ENCODE measurements at places on chromosomes 3 and 15. TPM values are rescaled to one million over a fixed set of nuclear protein-coding genes. Genes with fewer than 3 reads are reported as not detected.

DNA sequence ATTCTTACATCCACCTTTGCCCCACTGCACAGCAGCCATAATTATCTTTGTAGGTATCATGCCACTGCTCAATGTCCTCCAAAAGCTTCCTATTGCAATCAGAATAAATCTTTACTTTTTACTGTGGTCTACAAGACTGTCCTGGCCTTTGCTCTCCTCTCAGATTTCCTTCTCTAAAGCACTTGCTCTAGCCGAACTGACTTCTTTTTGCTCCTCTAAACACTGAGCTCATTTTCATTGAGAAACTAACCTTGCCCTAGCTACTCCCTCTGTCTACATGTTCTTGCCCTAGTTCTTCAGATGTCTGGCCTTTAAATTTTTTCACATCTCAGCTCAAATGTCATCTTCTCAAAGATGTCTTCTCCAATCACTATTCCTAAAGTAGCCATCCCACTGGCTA, 342.8 kb downstream of the TBC1D5 start:
- DNase-seq = no peak

DNA sequence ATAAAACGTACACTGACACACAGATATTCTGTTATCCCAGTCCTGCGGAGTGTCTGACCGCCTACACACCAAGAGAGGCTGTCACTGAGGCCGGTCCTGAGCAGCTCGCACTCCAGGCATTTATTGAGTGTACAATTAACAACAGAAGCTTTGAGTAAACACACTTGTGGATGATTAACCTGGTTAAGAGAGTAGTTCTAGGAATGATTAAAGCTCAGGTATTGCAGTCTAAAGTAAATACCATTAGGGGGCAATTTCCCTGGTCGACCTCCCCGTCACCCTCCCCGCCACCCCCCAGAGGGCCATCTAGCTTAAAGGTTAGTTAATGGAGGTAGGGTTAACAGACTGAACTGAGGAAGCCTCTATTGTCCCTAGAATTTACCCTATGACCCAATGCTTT, 1278.5 kb downstream of the NSUN3 start:
- no peak for DNase-seq

- DNase-seq = no peak
These were observed 21.7 kb upstream of the PLXND1 start for GRCh38 chr3:129628169-129628522.

COPB2 gene
- 142 TPM for total RNA-seq

GUCA1C gene
- total RNA-seq = not detected

POU1F1 gene
- not detected for total RNA-seq

GRCh38 chr3:160125258-160125657, 100.0 kb upstream of the C3orf80 start:
- DNase-seq = no peak

GRCh38 chr3:66228707-66229106, 7.9 kb downstream of the SLC25A26 start:
- DNase-seq = no peak
